ENCODE measurements at places on chromosomes 1 and 21.
A peak's percentile ranks its signal among the peaks of the same experiment; 100 is the strongest.

- DNase-seq: no peak
Observed at GRCh38 chr21:42861848-42862400, 17.4 kb downstream of the WDR4 start.

GRCh38 chr1:906600-907420 lies 16.9 kb upstream of the SAMD11 start:
- DNase-seq: peak; percentile 92

DNA sequence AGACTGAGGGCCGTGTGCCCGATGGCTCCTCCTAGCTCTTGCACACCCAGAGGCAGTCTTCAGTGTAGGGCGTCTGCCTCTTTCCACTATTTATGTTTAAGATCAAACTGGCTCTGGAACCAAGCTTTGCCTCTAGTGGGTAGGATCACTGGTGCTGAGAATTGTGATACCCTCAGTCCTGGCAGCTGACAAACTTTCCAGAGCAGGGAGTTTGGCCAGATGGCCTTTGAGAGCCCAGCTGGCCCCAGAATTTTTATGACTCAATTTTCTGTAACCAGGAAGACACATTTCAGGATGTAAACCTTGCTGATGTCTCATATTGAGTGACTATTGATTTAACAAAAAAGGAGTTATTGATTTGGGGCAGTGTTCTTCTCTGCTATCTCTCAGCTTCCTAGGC lies 6.7 kb downstream of the COQ8A start:
- no peak for DNase-seq

DNA sequence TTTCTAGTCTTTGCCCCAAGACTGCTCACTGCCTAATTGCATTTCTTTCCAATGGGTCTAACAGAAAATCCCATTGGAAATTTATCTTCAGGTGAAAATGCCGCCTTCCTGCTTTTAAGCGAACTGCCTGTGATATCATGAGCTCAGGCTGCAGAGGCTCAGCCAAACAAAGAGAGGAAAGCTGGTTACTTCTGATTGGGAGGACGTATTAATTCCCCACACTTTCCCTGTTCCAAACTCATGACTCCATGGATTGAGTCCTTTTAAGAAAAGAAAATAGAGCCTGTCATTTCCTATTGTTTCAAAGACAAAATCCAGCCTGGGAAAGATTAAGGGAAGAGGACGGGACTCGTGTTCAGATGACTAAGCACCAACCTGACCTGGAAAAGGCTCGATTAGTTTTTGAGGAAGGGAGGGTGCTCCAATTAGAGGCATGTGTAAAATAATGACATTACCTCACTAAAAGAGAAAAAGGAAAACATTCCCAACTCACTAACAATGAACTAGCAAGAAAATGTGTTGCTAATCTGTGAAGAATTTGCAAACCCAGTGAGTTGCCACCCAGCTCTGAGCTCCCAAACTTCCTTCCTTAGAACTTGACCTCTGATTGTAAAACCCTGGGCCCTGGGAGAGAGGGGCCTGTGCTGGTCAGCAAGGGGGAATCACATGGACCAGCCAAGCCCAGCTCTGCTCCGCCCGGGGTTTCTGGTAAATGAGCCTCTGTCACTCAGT lies 61.2 kb downstream of the TCP10L start:
- no peak for DNase-seq

DNA sequence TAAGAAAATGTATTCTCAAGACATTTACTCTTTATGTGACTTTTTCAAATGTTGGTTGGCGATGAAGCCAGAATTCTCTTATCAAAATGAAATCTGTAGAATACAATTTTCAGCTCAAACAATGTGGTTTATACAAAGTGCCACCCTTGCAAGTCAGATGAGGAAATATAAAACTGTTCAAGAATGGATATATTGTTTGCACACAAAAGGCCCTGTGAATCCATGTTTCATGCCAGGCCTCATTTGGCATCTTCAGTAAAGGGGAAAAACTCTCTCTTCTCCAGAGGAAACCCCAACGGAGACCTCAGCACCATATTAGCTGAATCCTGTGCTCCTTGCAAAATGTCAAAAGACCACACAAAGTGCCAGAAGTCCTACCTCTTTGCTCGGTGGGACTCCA lies 310.4 kb downstream of the RRAGC start:
- DNase-seq: no peak

DNA sequence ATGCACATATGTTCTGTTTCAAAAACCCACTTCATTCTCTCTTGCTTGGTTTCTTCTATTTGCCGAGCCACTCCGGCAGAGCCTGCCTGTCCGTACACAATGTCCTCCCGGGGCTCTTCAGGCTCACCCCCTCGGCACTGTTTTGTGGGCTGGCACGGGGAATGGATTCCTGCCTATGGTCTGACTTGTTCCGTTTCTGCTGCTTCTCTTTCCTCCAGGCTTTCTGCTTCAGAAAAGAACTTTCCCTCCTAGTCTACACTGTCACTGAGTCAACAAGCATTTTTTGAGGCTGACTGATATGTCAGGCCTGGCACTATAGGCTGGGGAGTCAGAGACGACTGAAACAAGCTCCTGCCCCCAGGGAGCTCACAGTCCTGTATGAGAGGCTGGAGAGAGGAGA lies 28.4 kb upstream of the SARS1 start:
- DNase-seq: no peak

GRCh38 chr1:85278853-85279314 lies 2.5 kb upstream of the BCL10 start:
- DNase-seq: peak; percentile 88

DNA sequence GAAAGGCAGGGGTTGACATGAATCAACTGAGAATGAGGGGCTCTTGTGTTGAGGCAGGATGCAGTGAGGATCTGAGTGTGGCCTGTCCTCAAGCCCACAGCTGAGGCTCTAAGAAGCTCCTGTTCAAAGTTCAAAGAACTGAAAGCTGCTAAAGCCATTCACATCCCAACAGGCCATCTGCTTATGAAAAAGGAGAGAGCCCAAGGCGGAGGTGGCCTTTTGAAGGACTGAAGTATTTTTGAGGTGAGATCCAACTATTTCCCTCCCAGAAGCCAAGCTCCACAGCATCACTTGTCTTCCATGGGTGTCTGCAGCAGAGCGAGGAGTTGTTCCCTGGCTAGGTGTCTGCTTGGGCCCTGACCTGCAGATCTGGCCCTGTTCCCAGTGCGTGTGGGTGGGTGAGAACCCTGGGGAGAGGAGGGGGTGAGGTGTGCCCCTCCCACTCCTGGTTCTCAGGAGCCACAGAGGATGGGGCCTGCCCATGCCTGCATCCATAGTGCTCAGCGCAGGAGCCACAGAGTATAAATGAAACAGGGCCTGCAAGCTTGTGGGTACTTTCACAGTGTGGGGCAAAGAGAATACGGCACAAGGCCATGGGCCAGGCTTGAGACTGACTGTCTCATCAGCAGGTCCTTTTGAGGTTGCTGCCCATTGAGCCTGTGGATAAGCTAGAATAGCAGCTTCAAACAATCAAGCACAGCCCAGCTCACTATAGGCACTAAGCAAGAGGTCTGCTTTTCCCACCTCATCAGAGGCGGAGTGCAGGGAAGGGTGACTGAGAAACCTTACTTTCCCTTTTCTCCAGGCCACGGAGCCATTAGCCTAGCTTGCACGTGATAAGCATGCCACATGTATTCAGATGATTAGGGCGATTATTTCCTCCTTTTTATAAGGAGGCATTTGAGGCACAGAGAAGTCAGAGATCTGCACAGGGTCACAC lies 15.7 kb downstream of the REG4 start:
- DNase-seq: no peak

DNA sequence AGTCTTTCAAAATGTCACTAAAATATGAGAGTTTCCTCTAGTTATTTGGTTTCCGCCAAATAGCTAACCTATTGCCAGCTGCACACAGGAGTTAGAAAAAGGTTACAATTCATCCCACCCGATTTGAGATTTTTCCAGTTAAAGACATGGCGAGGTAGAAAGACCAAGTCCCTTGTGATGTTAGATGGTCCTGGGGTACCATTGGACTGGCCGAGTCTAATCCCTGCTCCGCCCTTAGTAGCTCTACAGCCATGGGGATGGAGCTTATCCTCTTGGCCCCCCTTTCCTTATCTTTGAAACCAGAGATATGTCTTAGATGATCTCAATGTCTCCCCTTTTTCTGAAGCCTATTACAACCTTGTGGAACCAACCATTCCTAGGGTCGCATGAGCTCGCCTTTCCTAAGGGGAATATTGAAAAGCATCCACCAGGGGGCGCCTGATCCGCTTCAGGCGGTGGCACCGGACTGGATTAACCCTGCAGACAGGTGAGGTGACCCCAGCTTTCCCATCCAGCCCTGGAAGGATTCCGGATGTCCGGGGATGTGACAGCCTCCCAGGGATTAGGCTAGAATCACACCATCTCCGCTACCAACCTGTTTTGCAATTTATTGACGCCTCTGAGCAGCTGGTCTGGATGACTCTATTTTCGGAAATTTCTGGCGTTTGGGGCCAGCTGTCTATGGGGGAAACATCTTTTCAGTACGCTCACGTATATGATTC lies 68.3 kb upstream of the SIM2 start:
- DNase-seq: peak; percentile 73

- no peak for DNase-seq
Observed at GRCh38 chr1:116284819-116285390, 88.1 kb upstream of the ATP1A1 start.

- peak; percentile 92 for DNase-seq
Observed at GRCh38 chr1:173355281-173356031, 121.7 kb upstream of the PRDX6 start.

GRCh38 chr1:3669421-3669821 lies 17.1 kb downstream of the TP73 start:
- no peak for DNase-seq

- no peak for DNase-seq
Observed at GRCh38 chr1:30968220-30968971, 59.8 kb upstream of the SDC3 start.

DNA sequence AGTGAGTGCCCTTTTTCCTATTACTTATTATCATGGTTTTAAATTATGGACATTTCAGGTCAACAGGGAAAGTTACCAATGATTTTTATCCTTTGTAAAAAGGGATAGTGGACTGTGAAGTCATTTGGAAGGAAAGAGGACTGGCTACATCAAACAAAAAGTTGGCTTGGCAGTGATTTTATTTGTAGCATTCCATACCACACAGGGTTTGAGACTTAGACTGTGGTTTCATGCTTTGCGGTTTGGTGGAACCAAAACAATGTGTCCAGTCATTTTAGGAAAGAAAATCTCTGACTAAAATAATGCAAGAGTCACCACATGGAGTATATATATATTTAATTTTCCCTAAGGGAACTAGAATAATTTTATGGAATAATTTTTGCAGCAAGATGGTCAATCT lies 239.5 kb downstream of the HMCN1 start:
- no peak for DNase-seq

DNA sequence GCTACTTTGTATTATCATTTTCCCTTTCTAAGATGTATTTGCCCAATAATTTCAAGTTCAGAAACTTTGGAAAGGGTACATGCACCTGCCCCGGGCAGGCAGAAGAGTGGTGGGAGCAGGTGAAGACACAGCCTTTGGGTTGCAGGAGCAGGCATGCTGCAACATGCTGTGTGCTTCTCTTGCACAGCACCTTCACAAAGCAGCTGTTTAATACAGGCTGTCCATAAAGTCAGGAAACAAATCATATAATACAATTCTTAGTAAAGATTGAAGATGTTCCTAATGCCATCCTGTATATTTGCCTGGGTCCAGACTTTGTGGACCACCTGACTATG lies 182.9 kb downstream of the ZNF281 start:
- DNase-seq: no peak

GRCh38 chr1:173137107-173137706 lies 69.9 kb downstream of the TNFSF4 start:
- DNase-seq: no peak

DNA sequence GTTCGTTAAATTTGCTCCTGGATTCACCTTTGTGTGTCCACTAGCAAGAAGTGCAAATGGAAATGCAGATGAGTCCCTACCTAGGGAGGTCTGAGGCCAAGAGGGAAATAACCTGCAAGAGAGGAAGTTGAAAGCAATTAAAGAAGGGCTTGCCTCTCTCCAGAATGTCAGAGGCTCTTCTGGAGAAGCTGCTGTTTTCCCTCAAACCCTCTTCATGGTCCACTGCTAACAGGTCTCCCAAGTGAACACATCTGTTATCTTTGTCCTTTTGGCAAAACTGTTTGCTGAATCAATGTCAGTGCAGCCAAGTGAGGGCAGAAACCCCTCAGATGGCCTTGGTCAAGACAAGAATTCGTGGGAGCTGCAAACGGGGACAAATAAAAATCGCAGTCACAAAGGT lies 177.3 kb upstream of the PLXNA2 start:
- no peak for DNase-seq

DNA sequence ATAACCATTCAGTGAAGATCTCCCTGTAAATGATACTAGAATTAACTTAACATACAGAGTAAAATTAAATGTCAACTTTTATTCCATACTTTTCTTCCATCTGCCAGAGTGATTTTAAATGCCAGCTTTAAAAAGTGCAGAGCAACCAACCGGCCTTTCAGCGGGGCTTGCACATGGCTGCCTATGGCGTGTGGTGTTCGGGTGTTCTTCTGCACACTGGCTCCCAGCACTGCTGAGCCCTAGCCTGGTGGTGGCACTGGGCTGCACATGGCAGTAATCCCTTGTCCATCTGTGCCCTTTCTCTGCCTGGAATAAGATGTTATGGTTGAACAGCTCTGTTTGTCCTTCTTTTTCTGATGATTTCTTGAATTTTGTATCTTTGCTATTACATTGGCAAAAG lies 156.3 kb downstream of the SNX7 start:
- DNase-seq: no peak

- no peak for DNase-seq
Observed at GRCh38 chr1:103469801-103470200, 55.7 kb upstream of the RNPC3 start.

DNA sequence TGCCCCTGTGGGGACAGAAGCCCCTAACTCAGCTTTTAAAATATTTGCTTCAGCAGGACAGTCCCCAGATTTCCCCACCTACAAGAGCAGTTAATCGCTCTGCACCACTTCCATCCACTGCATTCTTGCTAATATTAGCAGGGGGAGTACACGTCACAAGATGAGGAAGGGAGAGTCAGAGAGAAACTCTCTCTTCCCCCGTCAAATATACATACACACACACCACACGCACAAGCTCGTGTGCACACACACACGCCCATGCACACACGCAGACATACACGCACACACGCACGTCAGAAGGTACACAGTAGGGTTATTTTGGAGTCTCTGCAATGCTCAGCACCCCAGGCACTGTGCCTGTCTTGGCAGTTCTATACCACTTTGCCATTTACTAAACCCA lies 2.1 kb downstream of the CLCA1 start:
- DNase-seq: no peak
